D721Med (cell line): ENCODE measurements at places on chromosomes 5 and 9.
A peak's percentile ranks its signal among the peaks of the same experiment; 100 is the strongest.

- peak; percentile 16 for DNase-seq
Measured at GRCh38 chr5:161547738-161548486, 1.4 kb upstream of the GABRB2 start.

DNA sequence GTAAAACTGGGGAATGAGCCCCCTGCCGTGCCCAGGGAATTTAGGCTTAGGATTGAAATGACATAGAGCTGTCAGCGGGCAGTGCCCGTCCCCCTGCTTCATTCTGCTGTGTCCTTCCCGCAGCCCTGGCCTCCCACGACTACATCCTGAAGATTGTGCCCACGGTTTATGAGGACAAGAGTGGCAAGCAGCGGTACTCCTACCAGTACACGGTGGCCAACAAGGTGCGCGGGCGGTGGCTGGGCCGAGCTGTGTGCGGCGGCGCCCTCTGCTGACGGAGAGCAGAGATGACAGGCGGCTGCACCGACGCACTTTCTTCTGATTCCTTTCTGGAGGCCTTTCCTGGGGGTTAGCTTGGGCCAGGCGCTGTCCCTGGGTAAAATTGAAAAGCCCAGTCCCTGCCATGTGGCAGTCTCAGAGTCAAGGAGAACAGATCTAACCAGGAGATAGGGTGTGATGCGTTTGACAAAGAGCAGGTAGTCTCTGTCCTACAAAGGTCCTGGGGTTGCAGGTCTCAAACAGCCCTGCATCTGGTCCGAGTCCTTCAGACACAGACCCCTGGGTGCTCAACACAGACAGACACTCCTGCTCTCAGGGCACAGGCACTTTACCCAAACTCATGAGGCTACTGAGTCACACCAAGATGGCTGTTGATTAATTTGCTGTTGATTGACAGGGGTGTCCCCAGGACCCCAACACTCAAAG, 26.8 kb upstream of the RPL26L1 start:
- peak; percentile 72 for DNase-seq

- no peak for DNase-seq
Measured at GRCh38 chr5:23029290-23029689, 176.1 kb upstream of the CDH12 start.

DNA sequence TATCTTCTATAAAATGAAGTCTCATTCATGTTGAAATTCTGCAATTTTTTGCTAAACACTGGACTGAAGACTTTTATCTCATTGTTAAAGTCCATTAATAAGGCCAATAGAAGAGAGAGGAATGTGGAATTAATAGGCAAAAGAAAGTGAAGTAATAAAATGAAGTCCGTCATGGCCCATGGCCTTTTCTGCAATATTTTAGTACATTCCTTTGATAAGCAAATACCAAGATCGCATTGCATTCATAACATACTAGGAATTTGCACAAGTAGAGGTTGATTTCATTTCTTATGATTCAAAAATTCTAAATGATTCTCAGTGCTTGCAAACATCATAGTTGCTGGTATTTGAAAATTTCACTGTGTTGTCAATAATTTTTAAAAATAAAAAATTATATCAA, 664.0 kb downstream of the NR2F1-AS1 start:
- no peak for DNase-seq

DNA sequence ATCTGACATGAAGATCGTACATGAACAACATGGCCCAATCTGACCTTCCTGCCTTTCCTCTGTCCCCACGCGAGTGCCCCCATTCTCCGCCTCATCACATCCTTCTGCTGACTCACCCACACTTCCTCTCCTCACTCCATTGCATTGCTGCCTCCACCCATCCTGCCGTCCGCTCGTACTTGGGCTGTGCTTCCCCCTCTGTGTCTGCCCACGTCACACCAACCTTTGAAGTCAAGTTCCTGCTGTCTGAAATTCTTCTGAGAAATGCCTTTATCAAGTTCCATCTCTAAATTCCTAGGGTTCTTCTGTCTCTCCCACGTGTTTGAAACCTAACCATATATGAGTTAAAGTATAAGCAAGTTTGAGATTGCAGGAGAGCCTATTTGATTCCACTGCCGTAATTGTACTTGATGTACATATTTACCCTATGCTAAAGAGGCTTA, 18.0 kb upstream of the STARD4 start:
- DNase-seq, result no peak

GRCh38 chr5:31355337-31355736, 161.9 kb downstream of the CDH6 start:
- DNase-seq, result no peak

- no peak for DNase-seq
Measured at GRCh38 chr5:167916261-167916691, 375.2 kb upstream of the WWC1 start.
